ENCODE measurements at places on chromosomes 1 and 21. TPM values are rescaled to one million over a fixed set of nuclear protein-coding genes. Genes with fewer than 3 reads are reported as not detected.

DNA sequence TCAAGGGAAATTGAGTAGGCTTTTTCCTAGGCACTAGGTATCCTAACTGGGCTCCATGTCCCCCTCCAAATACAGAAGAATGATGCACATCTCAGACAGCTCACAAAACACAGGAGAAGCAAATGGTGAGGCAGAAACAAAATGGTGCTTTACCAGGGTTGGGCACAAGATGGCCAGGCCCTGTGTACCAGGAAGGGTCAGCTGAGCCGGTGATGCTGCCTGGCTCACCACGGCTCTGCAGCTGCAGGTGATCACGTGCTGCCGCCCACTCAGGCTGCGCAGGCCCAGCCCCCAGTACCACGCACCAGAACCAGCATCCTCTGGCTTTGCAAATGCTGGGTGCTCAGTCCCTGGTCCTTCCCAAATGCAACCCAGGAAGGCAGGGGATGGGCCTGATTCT is 993 bp upstream of the DSCAM start:
- DNase-seq = no peak

The KRTAP19-1 gene
- not detected for polyA plus RNA-seq

- no peak for DNase-seq
Measured at GRCh38 chr1:217027403-217028080, 304.3 kb upstream of the ESRRG start.

DNA sequence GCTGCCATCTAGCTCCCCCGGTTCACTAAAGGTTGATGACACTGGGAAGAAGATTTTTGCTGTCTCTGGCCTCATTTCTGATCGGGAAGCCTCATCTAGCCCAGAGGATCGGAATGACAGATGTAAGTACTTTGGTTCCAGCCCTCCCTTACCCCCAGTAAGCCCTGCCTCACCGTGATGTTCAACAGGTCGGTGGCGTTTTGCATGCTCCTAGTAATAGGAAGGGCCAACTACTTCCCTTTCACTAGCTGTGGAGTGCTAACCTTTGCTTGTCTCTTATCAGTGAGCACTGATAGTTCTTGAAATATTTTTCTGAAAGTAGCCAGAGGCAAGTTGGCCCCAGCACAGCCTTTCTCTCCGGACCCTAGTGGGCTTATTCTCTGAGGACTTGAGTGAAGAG is 7.5 kb downstream of the RNF220 start:
- no peak for DNase-seq

The POFUT2 gene
- 40.3 TPM for polyA plus RNA-seq

The IGSF21 gene
- 0.68 TPM for polyA plus RNA-seq

The CHRNB2 gene
- polyA plus RNA-seq = 0.37 TPM

The LHX8 gene
- polyA plus RNA-seq = not detected

The C1orf87 gene
- 0.22 TPM for polyA plus RNA-seq

GRCh38 chr1:226541631-226542622 is 6.6 kb upstream of the STUM start:
- DNase-seq = no peak

DNA sequence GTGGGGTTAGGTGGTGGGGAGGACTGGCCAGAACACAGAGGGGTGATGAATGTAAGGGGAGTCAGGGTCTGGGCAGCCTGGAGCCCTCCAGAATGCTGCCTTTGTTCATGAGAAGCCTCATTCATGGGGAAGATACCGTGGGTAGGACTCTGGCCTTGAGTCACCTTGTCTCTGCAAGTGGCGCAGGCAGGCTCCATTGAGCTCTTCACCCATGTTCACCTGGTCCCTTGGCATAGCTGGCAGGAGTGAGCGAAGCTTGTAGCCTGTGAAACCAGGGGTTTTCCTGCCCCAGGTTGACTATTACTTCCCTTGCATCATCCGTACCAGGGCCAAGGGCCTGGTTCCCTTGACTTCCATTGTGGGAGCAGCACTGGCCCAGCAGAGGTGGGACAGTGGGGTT is 25.8 kb downstream of the SOX13 start:
- DNase-seq = no peak

- no peak for DNase-seq
Measured at GRCh38 chr1:40955266-40955665, 24.2 kb upstream of the CTPS1 start.

DNA sequence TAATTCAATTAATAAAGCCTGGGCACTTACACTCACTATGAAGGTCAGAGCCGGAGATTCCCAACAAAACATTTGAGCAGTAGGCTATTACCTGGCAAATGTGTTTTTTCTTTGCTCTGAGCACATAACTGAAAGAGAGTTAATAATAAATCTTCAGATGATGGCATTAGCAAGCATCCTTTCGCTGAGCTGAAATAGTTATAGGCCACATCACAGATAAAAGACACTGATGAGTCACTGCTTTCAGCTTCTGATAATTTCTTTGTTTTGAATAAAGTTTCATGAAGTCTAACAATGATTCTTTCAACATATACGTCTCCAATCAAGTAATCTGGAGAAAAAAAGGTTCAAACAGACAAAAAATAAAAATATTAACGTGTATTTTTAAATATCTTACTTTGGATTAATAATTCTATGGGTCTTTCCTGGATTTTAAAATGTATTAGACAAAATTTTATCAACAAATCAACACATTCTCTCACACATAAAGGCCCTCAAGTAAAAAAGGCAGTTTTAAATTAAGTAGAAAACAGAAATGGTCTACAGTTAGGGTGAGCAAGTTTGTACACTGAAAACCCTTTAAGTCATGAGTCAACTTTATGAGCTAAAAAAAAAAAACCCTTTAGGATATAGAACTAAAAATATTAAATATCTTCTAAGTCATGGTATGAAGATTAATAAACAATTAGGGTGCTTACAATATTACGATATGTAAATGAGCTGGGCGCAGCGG is 33.1 kb downstream of the LTN1 start:
- no peak for DNase-seq

- DNase-seq = no peak
Measured at GRCh38 chr1:181763736-181764135, 280.4 kb downstream of the CACNA1E start.

- no peak for DNase-seq
Measured at GRCh38 chr1:235820061-235820460, 46.6 kb downstream of the LYST start.

DNA sequence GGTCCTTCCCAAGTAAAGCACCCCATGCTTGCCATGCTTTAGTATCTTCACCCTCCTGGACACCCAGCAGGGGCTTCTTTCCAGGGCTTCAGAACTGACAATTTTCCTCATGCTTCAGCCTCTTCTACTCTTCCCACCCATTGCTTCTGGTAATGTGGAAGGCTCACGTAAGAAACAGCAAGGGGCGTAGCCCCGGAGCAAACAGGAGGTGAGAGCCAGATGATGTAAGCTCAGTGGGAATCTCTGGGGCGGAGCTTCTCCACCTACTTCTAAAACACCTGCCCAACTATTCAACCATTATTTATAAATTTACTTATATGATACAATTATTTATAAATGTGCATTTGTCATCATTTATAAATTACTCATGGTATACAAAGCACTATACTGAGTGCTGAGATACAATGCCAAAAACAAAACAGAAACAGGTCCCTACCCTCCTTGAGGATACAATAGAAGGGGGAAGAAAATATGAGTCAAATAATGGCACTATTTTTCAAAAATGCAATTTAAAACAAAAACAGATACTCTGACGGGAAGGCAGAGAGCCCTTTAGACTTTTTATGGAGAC is 140.1 kb upstream of the CAMK1G start:
- DNase-seq = no peak

DNA sequence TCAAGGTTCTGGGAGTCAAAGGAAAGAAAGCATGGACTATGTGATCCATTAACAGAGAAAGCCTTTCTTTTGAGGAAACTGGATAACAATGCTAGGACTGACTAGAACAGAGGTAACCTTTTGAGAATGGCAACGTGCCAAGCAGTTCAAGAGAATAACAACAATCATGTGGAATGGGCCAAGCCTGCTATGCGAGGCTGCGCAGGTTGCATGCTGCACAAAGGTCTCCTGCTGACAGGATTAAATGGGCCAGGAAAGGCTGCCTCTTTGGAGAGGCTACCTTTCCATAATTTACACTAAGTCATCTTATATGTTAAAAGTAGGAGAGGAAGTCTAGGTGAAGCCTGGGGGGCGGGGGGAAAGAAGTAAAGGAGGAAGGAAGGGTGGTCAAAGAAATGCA is 5.8 kb downstream of the PCNX2 start:
- DNase-seq = no peak

DNA sequence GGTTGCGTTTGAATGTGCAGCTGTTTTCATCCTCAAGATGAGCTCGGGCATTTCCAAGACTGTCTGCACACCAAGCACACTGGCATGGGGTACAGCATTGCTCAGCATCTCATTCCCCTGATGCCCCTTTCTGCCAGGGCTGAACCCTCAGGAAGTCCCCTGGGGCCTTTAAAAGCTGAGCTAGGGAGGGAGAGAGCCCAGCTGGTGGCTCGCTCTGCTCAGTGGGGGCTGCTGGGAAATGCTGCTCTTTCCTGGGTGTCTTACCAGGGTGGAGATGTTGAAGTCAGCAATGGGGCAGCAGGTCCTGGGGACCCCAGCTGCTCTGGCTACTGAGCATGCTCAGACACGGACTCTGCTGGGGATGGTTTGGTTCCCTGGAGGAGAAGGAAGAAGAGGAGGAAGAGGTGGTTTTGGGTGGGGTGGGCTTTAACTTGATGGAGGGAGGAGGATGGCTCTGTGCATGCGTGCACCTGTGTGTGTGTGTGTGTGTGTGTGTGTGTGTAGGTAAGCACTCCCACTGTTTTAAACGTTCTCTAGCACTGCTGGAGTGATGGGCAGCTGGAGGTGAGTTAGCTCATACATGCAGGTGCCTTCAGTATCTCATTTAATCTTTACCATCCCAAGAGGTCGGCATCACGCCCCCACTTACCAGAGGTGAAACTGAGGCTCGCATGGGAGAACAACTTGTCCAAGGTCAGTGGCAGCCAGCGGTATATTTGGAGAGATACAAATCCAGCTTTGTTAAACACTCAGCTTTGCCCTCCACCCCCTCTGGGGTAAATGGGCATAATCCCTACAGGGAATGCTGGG is 40.9 kb downstream of the ACTL8 start:
- DNase-seq = no peak

DNA sequence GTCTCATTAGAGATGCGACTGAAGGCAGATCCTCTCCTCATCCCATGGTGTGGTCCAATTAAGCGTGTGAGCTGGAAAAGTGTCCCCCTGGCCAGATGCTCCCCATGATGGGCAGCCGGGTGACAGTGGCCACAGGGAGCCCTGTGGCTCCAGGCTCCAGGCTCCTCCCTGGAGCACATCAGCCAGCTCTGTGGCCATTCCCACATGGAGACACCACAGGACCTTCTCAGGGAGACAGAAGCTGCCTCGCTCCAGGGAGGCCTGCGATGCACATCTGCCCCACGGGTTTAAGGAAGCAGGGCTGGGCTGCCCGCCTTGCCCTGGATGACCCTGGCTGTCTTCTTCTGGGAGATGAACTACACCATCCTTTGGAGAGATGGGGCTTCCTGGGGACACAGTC is 99.9 kb upstream of the TLR5 start:
- DNase-seq = no peak

DNA sequence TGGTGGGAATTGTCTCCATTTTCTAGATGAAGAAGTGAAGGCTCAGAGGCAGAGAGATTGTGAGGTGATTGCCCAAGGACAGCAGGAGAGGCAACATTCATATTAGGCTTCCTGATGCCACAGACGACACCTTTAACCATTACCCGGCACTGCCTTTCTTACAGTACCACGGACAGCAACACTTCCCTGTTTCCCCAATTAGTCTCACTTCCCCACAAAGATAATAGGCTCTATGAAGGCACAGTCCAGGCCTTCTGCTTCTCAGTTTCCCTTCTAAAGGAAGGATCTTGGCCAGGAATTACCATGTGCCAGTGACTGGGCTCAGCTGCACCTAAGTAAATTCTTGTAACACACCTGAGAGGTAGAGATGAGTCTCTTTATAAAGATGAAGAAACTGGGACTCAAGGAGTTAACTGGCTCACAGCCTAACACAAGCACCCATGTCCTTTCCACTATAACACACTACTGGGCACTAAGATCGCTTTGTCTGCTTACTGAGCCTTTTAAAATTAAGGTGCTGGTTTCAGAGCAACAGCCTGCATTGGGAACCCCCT is 9.6 kb downstream of the IGSF9 start:
- DNase-seq = no peak

The PDZK1 gene
- 161 TPM for polyA plus RNA-seq

The AK4 gene
- polyA plus RNA-seq = 60.0 TPM

- DNase-seq = no peak
Measured at GRCh38 chr21:14119038-14119437, 91.7 kb downstream of the LIPI start.

All from left renal cortex interstitium (tissue), 4 donors.